ENCODE measurements at places on chromosomes 4 and X.

- no peak for DNase-seq
Observed at GRCh38 chr4:184887947-184888346, 62.2 kb upstream of the ACSL1 start.

DNA sequence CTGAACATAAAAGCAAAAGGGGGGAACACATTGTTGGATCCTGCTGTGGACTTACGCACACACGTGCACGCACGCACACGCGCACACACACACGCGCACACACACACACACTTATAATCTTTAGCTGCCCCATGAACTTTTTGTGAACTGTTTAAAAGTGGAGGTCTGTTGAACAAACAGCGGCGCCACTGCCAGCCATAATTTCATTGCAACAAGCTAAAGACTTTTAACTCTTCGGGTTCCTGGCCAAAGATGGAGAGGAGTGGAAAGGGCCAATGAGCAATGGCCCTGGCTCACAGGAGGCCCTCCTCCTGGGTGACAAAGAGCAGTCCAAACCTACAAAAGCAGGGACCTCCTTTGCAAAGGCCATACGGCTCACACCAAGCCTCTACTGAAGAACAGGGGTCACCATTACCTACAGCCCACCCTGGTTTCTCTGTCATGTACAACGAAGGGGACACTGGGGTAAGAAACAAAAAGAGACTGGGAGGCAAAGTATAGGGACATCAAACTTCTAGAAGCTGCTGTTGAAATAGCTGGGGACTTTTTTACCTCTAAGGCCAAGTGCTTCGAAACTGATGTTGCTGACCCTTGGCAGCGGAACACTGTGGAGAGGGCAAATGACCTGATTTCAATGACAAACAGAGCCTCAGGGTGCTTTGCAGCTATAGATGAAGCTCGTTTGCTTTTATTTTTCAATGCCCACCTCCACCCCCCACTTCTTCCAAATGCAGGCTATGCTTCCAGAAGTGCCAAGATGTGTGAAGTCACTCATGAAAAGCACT lies 16.7 kb downstream of the BCOR start:
- DNase-seq, result no peak

GRCh38 chrX:56932653-56933339 lies 62.5 kb downstream of the SPIN3 start:
- no peak for DNase-seq

- no peak for DNase-seq
Observed at GRCh38 chr4:25795566-25796454, 67.0 kb downstream of the SEL1L3 start.

DNA sequence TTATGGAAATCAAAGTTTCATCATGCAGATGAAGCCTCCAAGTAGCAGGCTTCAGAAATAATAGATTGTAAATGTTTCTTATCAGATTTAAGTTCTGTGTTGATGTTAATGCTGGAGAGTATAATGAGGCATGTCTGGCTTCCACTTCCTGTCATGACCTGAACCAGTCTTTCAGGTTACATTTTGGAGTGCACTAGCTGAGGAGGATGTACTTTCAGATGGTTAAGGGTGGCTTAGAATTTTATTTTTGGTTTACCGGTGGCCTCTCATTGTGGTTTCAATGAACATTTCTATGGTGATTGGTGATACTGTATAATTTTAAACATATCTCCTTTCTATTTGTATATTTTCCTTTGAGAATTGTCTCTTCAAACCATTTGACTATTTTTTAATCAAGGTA lies 890.4 kb downstream of the SH3BGRL start:
- no peak for DNase-seq

- no peak for DNase-seq
Observed at GRCh38 chrX:130560544-130560943, 158.8 kb downstream of the RBMX2 start.

All from stimulated activated CD4-positive, alpha-beta T cell treated with anti-CD3 and anti-CD28 coated beads, Interleukin-1b, Interleukin-23, amount 100 ng/mL, for 1 hour (primary cell).